Nephron progenitor cell (in vitro differentiated cells): ENCODE measurements at places on chromosomes 3 and 15.

DNA sequence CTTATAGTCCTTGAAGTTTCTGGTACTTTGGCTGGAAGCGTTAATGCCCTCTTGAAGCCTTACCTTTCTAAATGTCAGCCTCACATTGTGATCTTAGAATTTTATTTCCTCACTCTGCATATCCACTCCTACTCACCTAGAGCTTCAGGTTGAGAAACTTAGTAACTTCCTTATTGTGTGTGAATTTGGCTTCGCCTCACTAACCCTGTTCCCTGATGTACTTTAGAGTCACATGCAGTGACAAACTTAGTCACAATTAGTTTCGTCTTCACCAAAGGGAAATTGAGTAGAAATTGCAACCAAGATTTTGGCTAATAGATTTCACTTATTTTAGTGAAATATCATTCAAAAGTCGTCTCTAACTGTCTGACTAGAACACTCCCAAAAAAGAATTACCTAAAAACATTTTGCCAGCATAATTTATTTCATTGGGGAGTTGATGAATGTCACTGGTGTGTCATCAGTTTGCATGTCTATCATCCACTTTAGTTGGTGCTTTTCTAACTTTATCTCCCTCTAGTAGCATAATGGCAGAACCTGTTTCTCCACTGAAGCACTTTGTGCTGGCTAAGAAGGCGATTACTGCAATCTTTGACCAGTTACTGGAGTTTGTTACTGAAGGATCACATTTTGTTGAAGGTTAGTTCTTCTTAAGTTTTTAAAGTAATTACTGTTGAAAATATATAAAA lies 960 bp downstream of the MFN1 start:
- H3K4me1 ChIP-seq: peaks cover 16% of the 10 kb centered on the region
- no peak for DNase-seq
- H3K36me3 ChIP-seq: peaks cover 38% of the 10 kb centered on the region
- H3K4me3 ChIP-seq: peak overlapping the region; percentile 98
- H3K27me3 ChIP-seq: no peaks in the 10 kb centered on the region

DNA sequence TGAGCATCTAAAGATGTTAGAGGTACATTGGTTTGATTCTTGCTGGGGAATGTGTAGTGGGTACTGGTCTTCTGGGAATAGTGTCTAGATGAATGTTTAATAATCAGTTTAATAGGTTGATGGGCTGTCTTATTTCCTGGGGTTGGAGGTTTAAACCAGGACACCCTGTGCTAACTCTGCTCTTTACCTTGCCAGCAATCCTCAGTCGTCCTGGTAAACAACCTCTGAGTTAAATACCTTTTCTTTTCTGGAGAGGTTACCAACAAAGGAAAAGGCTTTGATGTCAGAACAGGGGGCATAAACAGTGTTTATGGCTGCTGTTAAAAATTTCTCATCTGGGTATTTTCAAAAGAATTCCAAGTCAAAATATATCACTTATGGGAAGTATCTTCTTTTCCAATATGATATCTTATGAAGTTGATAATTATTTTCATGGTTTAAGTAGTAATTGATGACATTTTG lies 23.5 kb downstream of the MITF start:
- no peak overlapping the region for H3K27ac ChIP-seq
- H3K4me1 ChIP-seq: peaks cover 24% of the 10 kb centered on the region
- no peak for DNase-seq

- H3K4me3 ChIP-seq: peak overlapping the region; percentile 57
- H3K4me1 ChIP-seq: peaks cover 64% of the 10 kb centered on the region
- no peaks in the 10 kb centered on the region for H3K36me3 ChIP-seq
- DNase-seq: peak; percentile 38
- H3K27me3 ChIP-seq: peaks cover 15% of the 10 kb centered on the region
These were observed 29.5 kb upstream of the USP3 start for GRCh38 chr15:63474810-63475316.

- H3K4me1 ChIP-seq: no peaks in the 10 kb centered on the region
- H3K36me3 ChIP-seq: no peaks in the 10 kb centered on the region
- peaks cover 8% of the 10 kb centered on the region for H3K27me3 ChIP-seq
These were observed 66.4 kb upstream of the CCNL1 start for GRCh38 chr3:157226173-157226847.

- H3K4me1 ChIP-seq: peaks cover 11% of the 10 kb centered on the region
- peaks cover 3% of the 10 kb centered on the region for H3K27me3 ChIP-seq
- H3K27ac ChIP-seq: no peak overlapping the region
- no peak for DNase-seq
These were observed 403.3 kb upstream of the SGO1 start for GRCh38 chr3:20589275-20589674.

GRCh38 chr3:49785565-49786356 lies 581 bp downstream of the IP6K1 start:
- peaks cover 25% of the 10 kb centered on the region for H3K36me3 ChIP-seq
- H3K4me1 ChIP-seq: peaks cover 45% of the 10 kb centered on the region
- H3K27ac ChIP-seq: peak overlapping the region; percentile 83
- no peak for DNase-seq

DNA sequence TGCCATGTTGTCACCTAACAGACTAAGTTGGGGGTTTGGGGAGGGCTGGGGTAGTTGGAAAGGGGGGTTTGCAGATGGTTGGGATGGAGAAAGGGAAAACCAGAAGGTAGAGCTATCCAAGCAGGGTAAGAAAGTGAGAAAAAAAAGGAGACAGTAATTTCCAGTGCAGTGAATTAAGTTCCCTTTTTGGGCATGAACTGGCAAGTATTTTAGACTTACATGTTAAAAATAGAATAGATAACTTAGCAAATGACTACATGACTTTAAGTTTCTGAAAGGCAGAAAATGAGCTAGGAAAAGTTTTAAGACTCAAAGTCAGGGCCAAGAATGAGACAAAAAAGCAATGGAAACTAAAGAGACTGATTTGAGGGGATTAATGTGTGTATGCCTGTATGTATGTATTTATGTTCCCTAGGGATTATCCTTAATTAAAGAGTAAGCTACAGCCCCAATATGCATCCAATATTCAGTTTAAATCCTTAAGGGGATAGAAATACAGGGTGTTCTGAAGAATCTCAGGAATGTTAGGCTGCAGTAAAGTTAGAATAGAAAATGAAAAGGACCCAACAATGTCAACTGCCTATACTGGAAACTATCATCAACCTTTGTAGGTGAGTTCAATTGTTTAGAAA lies 285.2 kb upstream of the MME start:
- no peaks in the 10 kb centered on the region for H3K36me3 ChIP-seq
- peaks cover 10% of the 10 kb centered on the region for H3K4me1 ChIP-seq
- no peak overlapping the region for H3K4me3 ChIP-seq
- no peak overlapping the region for H3K27ac ChIP-seq
- peaks cover 6% of the 10 kb centered on the region for H3K27me3 ChIP-seq
- no peak for DNase-seq

GRCh38 chr3:179410331-179410730 lies 40.9 kb downstream of the GNB4 start:
- DNase-seq: no peak
- peaks cover 35% of the 10 kb centered on the region for H3K36me3 ChIP-seq
- H3K4me1 ChIP-seq: peaks cover 19% of the 10 kb centered on the region

GRCh38 chr15:84904419-84904818 lies 20.0 kb downstream of the SLC28A1 start:
- peaks cover 10% of the 10 kb centered on the region for H3K27me3 ChIP-seq
- H3K36me3 ChIP-seq: no peaks in the 10 kb centered on the region
- peaks cover 33% of the 10 kb centered on the region for H3K4me1 ChIP-seq
- no peak overlapping the region for H3K4me3 ChIP-seq
- no peak for DNase-seq

DNA sequence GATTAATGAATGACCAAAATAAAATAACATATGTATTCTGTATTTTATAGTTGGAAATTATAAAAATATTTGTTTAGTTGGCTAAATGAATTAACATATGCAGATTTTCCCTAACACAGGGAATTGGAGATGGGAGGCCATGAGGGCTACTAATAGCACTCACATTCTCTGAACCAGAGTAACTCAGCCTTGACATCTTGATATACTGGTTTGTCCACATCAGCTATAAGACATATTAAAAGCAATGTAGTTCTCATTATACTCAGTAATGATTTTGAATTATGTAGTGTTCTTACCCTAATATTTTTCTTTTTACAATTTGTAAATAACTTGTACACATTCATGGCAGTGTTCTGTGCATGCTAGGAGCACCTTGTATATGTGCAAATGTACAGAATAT lies 255.9 kb downstream of the EPHA6 start:
- H3K27me3 ChIP-seq: no peaks in the 10 kb centered on the region
- no peak overlapping the region for H3K4me3 ChIP-seq
- no peak overlapping the region for H3K27ac ChIP-seq

DNA sequence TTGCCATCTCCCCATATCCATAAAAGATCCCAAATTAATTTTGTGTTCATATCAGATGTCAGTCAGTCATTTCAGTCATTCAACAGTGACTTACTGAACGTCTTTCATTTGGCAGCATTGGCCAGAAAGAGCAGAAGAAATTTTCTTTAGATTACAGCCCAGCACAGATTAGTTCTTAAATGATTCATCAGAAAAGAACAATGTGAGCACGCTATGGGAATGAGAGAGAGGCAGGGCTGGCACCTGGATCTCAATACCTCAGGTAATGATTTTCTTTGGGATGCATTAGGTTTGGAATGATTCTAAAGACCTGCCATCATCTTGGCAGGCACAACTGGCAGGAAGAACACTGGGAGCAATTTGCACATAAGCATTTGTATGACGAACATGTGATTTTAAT lies 41.6 kb downstream of the FBN1 start:
- no peak overlapping the region for H3K4me3 ChIP-seq
- H3K27ac ChIP-seq: no peak overlapping the region
- H3K36me3 ChIP-seq: peaks cover 23% of the 10 kb centered on the region
- H3K27me3 ChIP-seq: no peaks in the 10 kb centered on the region

DNA sequence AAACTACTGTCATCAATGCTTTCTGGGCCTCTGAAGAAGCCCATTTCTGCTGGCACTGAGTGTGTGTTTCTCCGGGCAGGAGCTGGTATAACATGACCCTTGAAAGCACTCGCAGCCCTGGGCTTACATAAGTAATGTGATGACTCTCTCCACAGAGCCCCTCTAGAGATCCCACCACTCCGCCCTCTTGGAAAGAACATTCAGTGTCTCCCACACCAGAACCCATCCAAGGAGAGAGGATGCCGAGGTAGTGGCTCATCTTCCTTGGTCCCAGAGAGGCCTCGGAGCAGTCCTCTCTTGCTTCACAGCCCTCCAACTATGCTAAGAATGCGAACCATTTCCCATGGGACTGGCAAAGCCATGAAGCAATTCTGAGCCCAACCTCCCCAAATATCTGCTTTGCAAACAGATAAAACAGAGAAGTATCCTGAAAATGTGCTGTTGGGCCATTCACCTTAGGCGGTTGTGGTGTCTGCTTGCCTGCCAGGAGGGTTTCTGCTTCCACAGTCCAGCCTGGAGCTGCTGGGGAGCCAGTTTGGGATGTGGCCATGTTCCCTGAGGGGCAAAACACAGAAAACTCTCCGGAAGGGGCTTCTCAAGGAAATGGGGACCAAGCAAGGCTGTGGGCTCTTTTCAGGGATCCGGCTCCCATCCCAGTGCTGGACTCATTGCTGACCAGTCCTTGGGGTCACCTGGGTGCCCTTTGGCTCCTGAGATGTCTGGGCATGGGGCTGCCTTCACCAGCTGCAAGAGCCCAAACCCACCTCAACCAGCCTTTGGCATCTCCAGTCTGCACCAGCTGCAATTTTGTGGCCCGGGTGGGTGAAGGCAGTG lies 47.3 kb downstream of the AMOTL2 start:
- H3K36me3 ChIP-seq: no peaks in the 10 kb centered on the region
- DNase-seq: peak; percentile 60
- no peak overlapping the region for H3K4me3 ChIP-seq
- peaks cover 13% of the 10 kb centered on the region for H3K27me3 ChIP-seq

DNA sequence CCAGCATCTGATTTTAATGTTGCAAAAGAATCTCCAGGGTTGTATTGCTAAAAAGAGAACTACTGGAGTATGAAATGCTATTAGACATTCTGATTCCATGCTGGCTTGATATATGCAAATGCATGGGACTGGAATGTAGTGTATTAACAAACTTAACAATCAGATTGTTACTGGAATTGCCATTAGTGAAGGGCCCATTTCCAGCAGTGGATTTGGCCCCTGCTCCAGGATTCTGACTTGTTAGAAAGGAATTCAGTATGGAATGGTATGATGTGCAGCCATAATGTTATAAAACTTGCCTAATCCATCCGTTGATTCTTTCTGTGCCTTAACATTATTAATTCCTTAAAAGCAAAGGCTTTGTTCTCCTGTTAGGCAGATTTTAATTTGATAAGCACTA lies 7.9 kb downstream of the ARRDC4 start:
- H3K27ac ChIP-seq: no peak overlapping the region
- peaks cover 61% of the 10 kb centered on the region for H3K36me3 ChIP-seq
- H3K4me1 ChIP-seq: peaks cover 7% of the 10 kb centered on the region
- DNase-seq: no peak
- H3K4me3 ChIP-seq: no peak overlapping the region

- H3K27me3 ChIP-seq: peaks cover 13% of the 10 kb centered on the region
- H3K36me3 ChIP-seq: no peaks in the 10 kb centered on the region
- no peak for DNase-seq
These were observed 254.3 kb downstream of the ZNF621 start for GRCh38 chr3:40779039-40779438.
